ENCODE measurements at places on chromosomes 2 and 18. TPM values are rescaled to one million over a fixed set of nuclear protein-coding genes. Genes with fewer than 3 reads are reported as not detected.

The UGT1A9 gene
- not detected for total RNA-seq

The CD226 gene
- total RNA-seq: 2.2 TPM

The HAAO gene
- total RNA-seq: 3.7 TPM

The ZNF521 gene
- 63.9 TPM for total RNA-seq

The HRH4 gene
- 0.06 TPM for total RNA-seq

The LYPD1 gene
- total RNA-seq: 54.2 TPM
